ENCODE measurements at places on chromosomes 1 and 21.
A peak's percentile ranks its signal among the peaks of the same experiment; 100 is the strongest.

DNA sequence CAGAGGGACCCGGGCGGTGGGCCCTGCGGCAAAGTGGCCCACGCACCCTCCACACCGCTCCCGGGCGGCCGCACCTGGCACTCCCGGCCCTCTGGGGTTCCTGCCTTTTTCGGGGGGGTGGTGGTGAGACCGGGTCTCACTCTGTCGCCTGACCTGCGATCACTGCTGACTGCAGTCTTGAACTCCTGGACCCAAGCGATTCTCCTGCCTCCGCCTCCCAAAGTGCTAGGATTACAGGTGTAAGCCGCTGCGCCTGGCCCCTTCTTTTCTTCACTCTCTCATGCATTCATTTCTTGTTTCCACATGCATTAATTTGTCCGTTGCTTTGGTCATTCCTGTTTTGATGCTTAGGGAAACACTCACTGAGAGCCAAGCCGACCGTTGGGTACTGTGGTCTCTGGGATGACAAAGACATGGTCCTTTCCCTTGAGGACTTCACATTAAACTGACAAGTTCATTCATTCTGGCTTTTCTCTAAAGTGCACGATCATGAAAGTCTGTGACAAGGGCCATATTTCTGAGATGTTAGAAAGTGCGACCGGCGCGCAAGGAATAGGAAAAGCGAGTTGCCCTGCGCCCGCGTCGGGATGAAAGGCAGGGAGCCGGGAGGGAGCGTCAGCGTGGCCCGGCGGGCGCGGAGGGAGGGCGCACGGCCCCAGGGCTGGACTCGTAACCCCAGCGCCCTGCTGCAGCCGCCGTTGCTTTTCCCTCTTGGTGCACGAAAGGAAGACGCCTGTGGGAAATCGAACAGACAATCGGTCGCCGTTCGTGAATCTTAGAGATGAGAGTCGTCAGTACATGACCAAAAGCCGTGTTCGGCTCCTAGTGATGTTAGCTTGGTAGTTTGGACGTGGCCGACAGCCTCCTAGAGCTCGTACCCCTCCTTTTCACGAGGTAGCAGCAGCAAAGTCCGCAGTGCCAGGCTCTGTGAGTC lies 1.0 kb upstream of the MCOLN2 start:
- DNase-seq = peak; percentile 14

- no peak for DNase-seq
Observed at GRCh38 chr1:234330843-234331215, 42.4 kb upstream of the COA6 start.

GRCh38 chr21:24456358-24456757 lies 1150.9 kb downstream of the MRPL39 start:
- no peak for DNase-seq

DNA sequence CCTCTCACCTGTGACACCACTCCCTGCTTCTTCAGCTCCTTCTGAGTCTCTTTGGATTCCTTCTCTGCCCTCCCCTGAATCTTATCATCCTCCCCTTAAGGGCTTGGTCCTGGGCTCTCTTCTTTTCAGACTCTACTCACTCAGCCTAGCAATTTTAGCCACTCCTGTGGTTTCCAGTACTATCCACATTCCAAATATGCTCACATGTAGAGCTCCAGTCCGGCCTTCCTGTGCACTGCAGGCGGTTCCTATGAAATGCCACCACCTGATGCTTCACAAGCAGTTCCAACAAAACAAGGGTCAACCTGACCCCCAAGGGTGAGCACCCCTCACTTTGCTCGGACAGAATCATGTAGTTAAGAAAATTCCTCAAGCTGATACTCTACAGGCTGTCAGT lies 35.9 kb downstream of the MAB21L3 start:
- no peak for DNase-seq

GRCh38 chr1:12344596-12345349 lies 114.9 kb downstream of the VPS13D start:
- DNase-seq = no peak

DNA sequence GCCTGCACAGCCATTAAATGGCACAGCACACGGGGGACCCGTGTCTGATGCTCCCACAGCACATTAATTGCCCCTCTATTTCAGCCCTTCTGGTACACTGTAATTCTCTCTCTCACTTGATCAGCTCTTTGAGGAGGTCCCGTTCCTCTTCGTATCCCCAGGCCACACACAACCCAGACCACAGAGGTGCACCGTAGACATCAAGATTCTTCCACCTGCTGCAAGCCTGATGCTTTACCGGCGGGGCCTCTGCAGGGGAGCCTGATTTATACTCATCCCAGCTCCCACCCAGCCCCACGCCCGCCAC lies 759 bp downstream of the SMYD3 start:
- DNase-seq = no peak

GRCh38 chr21:43352568-43353281 lies 74.2 kb downstream of the SIK1 start:
- DNase-seq = no peak

- no peak for DNase-seq
Observed at GRCh38 chr1:25806418-25806817, 6.4 kb downstream of the SELENON start.

DNA sequence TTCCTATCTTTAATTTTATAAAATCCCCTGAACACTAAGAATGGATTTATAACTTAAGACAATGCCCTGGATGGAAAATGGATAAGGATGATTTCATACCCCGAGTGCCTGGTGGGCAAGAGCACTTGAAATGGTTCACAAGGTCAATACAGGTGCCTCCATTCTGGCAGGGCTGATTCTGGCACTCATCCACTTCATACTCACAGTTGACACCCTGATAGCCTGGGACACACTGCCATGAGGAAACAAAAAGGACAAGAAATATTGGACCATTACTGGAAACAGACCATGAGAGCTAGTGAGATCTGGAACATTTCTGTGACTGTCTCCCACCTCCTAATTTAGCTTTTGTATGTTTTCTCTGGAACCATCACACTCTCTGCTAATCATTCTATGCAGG lies 39.1 kb upstream of the ADAM30 start:
- DNase-seq = peak; percentile 18

DNA sequence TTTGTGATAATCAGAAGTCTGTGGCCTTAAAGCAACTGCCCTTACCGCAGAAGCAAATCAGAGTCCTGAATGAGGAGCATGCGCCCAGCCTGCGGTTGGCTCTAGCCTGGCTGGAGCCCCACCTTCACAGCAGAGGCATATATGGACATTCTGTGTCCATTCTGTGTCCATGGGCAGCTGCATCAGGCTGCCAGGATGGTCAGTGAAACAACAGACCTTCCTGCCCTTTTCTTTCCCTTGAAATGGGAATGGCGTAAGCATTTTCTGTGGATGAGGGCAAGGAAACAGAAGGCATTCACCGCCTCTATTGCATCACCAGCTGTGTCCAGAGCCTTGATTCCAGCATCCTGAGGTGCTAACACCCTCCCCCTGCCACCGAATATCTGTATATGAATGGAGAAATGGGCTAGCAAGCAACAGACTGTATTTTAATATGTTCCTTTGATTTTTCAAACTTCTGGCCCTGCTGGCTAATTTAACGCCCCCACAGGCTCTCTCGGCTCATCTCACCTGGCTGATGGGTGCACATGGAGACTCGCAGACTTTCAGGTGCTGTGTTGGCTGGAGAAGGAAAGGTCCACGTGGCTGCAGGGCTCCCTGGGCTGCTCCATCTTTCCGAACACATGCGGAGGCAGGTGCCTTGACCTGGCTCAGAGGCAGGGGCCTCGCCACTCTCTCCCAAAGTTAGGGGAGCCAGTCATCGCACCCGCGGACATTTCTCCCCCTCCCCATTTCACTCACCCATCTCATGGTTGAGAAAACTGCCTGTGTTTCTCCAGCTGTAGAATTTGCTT lies 159.2 kb downstream of the GALNT2 start:
- DNase-seq = no peak

DNA sequence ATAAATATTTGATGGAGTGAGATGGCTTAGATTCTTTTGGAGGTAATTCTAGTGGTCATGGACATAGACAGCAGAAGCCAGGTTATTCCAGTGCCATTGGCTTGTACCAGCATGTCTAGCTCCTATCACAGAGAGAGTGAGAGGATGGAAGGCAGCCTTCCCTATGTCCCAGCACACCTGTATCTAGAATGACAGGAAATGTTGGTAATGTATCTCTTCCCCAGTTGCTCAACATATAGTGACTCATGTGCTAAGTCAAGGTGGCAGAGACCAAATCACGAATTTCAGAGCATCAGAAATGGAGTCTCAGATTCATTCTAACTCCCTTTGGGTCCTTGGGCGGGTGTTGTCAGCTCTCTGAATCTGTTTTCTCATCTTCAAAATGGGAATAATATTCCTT lies 28.4 kb downstream of the METTL13 start:
- no peak for DNase-seq

GRCh38 chr1:53031732-53032131 lies 30.3 kb upstream of the PODN start:
- no peak for DNase-seq

- no peak for DNase-seq
Observed at GRCh38 chr21:46518983-46519583, 60.4 kb downstream of the DIP2A start.

DNA sequence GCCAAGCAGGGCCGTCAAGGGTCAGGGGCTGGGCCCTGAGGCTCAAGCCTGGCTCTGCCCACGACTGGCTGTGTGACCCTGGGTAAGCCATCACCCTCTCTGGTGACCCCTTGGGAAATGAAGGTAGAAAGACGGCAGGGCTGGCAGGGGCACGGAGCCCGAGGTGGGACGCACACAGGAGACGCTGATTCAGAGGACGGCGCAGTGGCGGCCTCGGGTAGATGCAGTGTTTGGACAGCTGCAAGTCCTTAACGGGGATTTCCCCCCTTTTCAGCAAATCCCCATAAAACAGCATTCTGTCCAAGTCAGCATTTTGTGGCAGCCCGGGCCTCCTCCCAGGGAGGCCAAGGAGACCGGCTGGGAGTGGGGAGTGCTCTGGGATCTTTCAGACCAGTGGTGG lies 16.7 kb downstream of the COL8A2 start:
- no peak for DNase-seq

DNA sequence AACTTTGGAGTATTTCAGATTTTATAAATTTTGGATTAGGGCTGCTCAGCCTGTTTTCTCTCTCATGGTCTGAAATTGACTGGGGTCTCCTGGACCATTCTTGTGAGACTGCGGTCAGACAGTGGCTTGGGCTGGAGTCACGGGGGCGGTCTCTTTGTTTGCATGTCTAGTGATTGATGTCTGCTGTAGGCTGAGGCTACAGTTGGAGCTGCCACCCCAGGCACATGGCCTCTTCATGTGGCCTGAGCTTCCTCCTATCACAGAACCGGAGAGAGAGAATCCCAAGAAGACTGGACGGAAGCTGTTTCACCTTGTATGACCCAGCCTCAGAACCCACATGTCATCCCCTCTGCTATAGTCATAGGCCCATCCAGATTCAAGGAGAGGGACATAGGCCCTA lies 96.1 kb downstream of the NID1 start:
- DNase-seq = no peak

DNA sequence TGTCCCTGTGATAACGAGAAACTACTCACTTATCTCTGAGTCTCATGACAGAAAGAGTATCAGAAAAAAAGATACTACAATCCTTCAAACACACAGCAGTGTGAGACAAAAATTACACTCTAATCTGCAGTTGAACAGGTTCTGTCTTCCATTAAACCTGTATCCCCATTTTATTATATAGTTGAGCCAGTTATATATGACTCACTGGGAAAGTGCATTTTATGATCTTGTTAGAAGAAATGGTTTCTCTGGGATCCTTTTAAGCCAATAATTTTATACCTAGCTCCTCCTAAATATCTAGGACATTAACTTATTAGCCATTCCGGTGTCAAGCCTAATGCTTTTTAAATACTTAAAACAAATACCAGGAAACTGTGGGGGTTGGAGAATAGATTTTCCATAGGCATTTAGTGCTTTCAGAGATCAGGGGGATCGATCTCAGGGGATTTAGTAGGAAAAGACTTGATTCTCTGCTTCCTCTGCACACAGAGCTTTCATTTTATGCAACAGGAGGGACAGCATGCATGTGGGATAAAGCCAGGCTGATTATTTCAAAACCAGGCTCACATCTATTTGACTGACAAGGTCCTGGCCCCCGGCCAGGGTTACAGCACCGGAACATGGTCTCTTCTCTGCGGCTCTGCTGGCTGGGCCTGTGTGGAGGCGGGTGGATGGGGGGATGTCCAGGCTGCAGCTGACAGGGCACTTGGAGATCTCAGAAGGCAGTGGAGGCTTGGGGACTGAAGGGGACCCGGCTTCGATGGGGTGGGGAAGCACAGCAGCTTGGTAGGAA lies 310.6 kb downstream of the DISC1 start:
- DNase-seq = peak; percentile 71

DNA sequence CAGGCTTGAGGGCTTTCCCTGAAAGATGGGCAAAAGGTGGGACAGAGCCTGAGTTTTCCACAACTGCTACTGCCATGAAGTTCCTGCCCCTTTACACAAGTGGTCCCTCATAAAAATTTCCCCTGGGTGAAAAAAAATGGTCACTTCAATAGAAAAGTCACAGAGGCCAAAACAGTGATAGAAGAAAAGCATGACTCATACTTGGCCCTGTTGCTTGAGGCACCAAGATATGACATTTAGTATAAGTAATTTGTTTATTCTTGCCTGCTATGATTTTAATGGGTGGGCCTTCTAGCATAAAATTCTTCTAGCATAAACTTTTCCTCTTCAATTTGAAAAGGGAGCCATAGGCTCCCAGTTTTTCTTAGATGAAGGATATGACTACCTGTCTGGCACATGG lies 280.2 kb downstream of the DPYD start:
- no peak for DNase-seq

DNA sequence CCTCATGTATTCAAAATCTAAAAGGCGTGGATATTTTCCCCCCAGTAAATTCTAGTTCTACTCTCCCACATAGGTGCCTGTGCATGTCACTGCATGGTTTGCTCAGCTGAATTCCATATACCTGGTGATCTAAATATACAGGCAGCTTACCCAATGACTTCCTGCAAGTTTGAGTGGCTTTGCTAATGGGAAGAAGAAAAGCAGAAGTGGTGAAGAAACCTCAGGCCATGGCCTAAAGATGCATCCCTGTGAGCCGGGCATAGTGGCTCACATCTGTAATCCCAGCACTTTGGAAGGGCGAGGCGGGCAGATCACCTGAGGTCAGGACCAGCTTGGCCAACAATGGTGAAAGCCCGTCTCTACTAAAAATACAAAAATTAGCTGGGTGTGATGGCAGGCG lies 11.5 kb downstream of the SLC44A3 start:
- no peak for DNase-seq

DNA sequence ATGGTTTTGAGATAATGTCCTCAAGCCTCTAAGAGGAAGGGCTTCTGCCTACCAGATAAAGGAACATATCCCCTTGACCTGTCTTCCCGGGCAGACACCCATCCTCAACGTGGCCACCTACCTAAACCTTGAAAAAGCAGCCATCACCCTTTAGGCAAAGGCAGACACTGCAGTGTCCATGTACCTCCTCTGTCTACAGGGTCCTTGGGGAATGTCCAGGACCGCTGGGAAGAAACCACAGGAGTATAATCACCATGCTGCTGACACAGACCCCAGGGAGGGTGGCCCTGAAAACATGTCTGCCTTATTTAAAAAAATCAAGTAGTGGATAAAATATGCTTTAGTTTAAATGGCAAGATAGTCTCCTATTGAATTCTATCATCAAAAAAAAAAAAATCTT lies 16.6 kb downstream of the BCAR3 start:
- DNase-seq = no peak

All from NCI-H1092 treated with DMSO at 0.1 percent for 48 hours (cell line).